Naive thymus-derived CD4-positive, alpha-beta T cell (primary cell): ENCODE measurements at places on chromosomes 5 and 9.

DNA sequence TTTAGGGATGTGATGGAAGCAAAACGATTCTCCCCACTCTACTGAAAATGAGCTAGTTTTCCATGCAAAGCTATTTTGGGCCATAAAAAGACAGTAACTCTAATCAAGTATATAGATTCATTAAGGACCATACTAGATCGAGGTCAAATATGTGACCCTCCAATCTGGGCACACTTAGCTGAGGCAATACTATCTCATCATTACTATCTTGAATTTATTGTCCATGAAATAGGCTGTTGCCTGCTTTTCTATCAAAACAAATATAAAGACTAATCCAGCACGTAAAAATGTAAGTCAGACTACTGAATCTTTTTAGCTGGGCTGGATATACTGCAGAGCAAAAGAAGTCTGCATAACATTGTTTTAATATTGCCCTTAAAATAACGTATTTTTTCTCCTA is 943.1 kb downstream of the NR2F1-AS1 start:
- H3K4me1 ChIP-seq: no peaks in the 10 kb centered on the region
- H3K27me3 ChIP-seq: no peaks in the 10 kb centered on the region
- no peak overlapping the region for H3K4me3 ChIP-seq
- no peak overlapping the region for H3K27ac ChIP-seq

DNA sequence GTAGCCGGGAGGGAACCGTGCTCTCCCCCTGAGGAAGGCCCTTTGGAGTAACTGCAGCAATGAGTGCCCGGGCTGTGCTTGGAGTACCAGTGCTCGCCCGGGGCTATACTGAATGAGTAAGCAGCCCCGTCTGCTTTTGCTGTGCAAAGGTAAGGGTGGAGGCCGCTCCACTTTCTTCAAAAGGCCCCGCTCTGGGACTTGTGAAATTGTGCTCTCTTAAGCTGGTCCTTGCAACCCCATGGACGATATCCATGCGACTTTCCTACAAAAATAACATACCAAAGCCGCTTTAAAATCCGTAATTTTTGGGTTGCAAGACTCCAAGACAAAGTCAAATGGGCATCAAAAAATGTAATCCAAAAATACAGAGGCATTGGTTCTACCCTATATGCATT is 578 bp upstream of the TNFAIP8 start:
- no peaks in the 10 kb centered on the region for H3K36me3 ChIP-seq
- peak overlapping the region; percentile 53 for H3K4me3 ChIP-seq
- no peak for DNase-seq
- no peaks in the 10 kb centered on the region for H3K27me3 ChIP-seq
- H3K27ac ChIP-seq: peak overlapping the region; percentile 55
- peaks cover 73% of the 10 kb centered on the region for H3K4me1 ChIP-seq

DNA sequence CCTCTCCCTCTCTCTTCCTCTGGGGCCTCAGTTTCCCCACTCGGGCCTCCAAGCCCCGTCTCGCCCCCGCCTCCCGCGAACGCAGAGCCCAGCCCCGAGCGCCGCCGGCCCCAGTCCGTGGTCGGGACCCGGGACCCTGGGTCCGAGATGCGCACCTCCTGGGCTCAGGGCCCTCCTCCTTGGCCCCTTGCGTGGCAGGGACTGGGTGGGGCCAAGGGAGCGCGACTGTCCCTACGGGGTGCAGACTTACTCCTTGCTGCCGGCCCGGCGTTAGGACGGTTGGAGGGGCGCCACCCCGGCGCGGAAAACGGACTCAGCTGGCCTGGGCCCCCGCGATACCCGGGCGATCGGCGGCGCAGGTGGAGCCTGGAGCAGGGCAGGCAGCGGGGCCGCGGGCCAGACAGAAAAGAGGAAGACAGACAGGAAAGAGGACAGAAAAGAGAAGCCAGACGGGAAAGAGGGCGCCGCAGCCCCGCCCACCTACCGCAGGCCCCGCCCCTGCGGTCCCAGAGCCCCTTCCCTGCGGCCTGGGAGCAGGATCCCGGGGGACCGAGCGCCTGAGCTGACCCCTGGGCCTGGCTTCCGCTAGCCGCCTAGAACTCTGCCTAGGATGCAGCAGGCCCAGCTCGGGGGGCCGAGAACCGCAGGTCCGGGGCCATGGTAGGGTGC is at the start of gene GBGT1:
TSS of gene GBGT1 (minus strand) at position 411 of the 669 bp plus-strand sequence. CDS start 1,502 bp downstream, outside the sequence.
- no peak for DNase-seq
- H3K27ac ChIP-seq: peak within 1 kb of the TSS; percentile 64
- no peaks in the 10 kb centered on the region for H3K4me1 ChIP-seq
- no peaks in the 10 kb centered on the region for H3K27me3 ChIP-seq
- H3K4me3 ChIP-seq: peak within 1 kb of the TSS; percentile 36

GRCh38 chr5:132480893-132481595 is 9.5 kb downstream of the IRF1 start:
- peaks cover 84% of the 10 kb centered on the region for H3K4me1 ChIP-seq
- H3K27ac ChIP-seq: no peak overlapping the region
- DNase-seq: no peak
- H3K36me3 ChIP-seq: peaks cover 43% of the 10 kb centered on the region

- no peak for DNase-seq
- no peak overlapping the region for H3K27ac ChIP-seq
- H3K4me1 ChIP-seq: no peaks in the 10 kb centered on the region
These were observed 36.7 kb downstream of the ANKRD31 start for GRCh38 chr5:75199946-75200345.

GRCh38 chr9:13279284-13280141 is at the start of gene MPDZ:
TSS of gene MPDZ (minus strand) at chr9:13279692. CDS start at chr9:13250315, 29,377 bp downstream.
- H3K27me3 ChIP-seq: no peaks in the 10 kb centered on the region
- H3K27ac ChIP-seq: no peak within 1 kb of the TSS
- H3K36me3 ChIP-seq: no peaks in the 10 kb centered on the region
- no peaks in the 10 kb centered on the region for H3K4me1 ChIP-seq

DNA sequence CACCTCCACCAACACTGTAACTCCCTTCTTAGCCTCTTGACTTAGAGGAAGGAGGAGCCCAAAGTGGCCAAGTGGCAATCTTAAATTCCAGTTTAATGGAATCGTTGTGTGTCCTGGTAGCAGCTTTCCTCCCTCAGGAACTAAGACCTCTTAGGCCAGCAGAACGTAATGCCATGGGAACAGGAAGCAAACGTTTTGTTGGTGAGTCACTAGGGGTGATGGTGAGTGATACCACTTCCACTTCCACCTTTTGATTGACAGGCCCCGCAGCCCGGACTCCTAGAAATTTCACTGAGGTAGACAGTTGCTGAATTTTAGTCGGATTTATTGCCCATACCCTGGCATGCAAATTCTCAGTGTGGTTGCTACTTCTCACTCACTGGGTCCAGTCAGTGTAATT is 94.2 kb upstream of the FBN2 start:
- H3K4me1 ChIP-seq: no peaks in the 10 kb centered on the region
- no peak overlapping the region for H3K4me3 ChIP-seq
- DNase-seq: no peak
- H3K27me3 ChIP-seq: no peaks in the 10 kb centered on the region
- H3K36me3 ChIP-seq: no peaks in the 10 kb centered on the region
- H3K27ac ChIP-seq: no peak overlapping the region

- H3K4me1 ChIP-seq: no peaks in the 10 kb centered on the region
- no peaks in the 10 kb centered on the region for H3K27me3 ChIP-seq
- DNase-seq: no peak
- no peaks in the 10 kb centered on the region for H3K36me3 ChIP-seq
- no peak overlapping the region for H3K27ac ChIP-seq
These were observed 37.3 kb downstream of the MRPL36 start for GRCh38 chr5:1762121-1762882.

GRCh38 chr9:5441043-5441442 is 3.3 kb upstream of the PLGRKT start:
- peaks cover 19% of the 10 kb centered on the region for H3K4me1 ChIP-seq
- H3K27ac ChIP-seq: no peak overlapping the region
- H3K27me3 ChIP-seq: no peaks in the 10 kb centered on the region
- no peak overlapping the region for H3K4me3 ChIP-seq

- no peaks in the 10 kb centered on the region for H3K27me3 ChIP-seq
- H3K27ac ChIP-seq: no peak overlapping the region
- H3K36me3 ChIP-seq: no peaks in the 10 kb centered on the region
These were observed 113.7 kb downstream of the RASEF start for GRCh38 chr9:82949203-82949602.

GRCh38 chr5:68420476-68421344 is 205.2 kb downstream of the PIK3R1 start:
- no peaks in the 10 kb centered on the region for H3K36me3 ChIP-seq
- H3K4me1 ChIP-seq: peaks cover 6% of the 10 kb centered on the region
- H3K27me3 ChIP-seq: no peaks in the 10 kb centered on the region
- H3K4me3 ChIP-seq: no peak overlapping the region
- H3K27ac ChIP-seq: no peak overlapping the region
- DNase-seq: no peak

GRCh38 chr9:2307480-2307879 is 292.3 kb downstream of the SMARCA2 start:
- H3K4me3 ChIP-seq: no peak overlapping the region
- H3K27ac ChIP-seq: no peak overlapping the region
- H3K4me1 ChIP-seq: no peaks in the 10 kb centered on the region
- H3K27me3 ChIP-seq: no peaks in the 10 kb centered on the region
- DNase-seq: no peak

GRCh38 chr5:137794863-137795262 is 40.7 kb upstream of the HNRNPA0 start:
- H3K27me3 ChIP-seq: no peaks in the 10 kb centered on the region
- no peaks in the 10 kb centered on the region for H3K4me1 ChIP-seq
- no peak for DNase-seq
- no peaks in the 10 kb centered on the region for H3K36me3 ChIP-seq
- no peak overlapping the region for H3K4me3 ChIP-seq
- H3K27ac ChIP-seq: no peak overlapping the region

DNA sequence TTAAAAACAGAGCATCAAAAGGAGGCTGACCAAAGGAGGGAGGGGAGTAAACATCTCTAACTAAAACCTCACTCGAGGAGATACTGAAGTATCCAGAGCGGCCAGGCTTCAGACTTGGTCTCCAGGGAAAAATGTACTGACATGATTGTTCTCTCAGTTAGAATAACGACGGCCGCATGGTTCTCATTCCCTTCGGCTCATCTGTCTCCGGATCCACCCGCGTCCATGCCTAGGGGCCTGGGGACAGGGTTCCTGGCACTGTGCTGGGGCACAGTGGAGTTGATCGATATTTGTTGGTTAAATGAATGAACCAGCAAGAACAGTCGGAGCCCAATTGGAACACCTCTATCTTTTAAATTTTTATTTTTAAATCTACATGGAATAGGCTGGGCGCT is 167.1 kb upstream of the PHYKPL start:
- no peak overlapping the region for H3K4me3 ChIP-seq
- H3K27me3 ChIP-seq: no peaks in the 10 kb centered on the region
- H3K27ac ChIP-seq: no peak overlapping the region
- DNase-seq: no peak
- no peaks in the 10 kb centered on the region for H3K36me3 ChIP-seq

DNA sequence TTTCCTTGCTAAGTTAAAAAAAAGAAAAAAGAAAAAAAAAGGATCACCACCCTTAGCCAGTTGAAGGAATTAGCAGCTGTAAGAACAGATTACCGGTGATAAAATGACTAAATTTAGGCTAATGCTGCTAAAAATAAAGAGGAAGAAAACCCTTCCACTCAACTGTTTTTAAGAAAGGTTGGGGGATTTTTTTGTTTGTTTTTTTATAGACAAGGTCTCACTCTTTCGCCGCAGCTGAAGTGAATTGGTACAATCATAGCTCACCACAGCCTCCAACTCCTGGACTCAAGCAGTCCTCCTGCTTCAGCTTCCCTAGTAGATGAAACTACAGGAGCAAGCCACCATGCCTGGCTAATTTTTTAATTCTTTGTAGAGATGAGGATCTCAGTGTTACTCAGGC is 101.7 kb downstream of the SNCAIP start:
- no peaks in the 10 kb centered on the region for H3K27me3 ChIP-seq
- H3K36me3 ChIP-seq: no peaks in the 10 kb centered on the region
- DNase-seq: no peak

DNA sequence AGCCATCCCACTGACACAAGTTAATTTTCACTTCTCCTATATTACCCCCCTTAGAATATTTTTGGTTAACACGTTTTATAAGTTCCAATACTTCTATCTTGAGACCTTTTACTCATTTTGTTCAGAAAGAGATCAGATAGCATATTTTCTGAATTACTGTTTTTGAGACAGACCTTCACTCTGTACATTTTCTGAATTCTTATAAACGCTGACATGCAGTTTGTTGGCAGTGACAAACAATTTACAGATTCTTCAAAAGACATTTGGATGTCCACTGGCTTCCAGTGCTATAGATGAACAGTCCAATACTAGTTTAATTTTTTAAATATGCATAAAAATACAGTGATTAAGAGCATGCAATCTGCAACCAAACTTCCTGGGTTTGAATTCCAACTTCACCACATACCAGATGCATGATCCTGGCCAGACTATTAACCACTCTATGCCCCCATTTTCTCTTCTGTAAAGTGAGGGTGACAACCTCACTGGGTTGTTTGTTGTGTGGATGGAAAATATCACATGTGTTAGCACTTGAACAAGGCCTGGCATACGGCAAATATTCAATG is 142.1 kb downstream of the AGTPBP1 start:
- DNase-seq: no peak
- no peak overlapping the region for H3K27ac ChIP-seq
- H3K36me3 ChIP-seq: no peaks in the 10 kb centered on the region
- no peaks in the 10 kb centered on the region for H3K4me1 ChIP-seq

- no peak for DNase-seq
- H3K36me3 ChIP-seq: no peaks in the 10 kb centered on the region
These were observed 7.0 kb upstream of the GDNF start for GRCh38 chr5:37846786-37847310.

DNA sequence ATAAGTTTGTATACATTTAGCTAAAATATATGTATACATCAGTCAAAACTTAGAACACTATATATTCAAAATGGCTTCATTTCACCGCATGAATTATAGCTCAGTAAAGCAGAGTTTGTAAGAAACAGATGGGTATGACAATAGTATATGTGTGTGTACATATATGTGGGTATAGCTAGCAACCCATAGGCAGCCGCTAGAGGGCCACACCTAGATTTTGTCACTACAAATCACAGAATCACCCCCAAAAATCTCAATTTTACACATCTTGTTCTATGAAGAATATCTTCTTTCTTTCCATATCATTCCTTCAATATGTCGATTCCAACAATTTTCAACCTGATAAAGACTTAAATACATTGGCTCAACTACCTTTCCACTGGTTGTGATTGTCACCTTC is 357.8 kb upstream of the CCNG1 start:
- no peak overlapping the region for H3K27ac ChIP-seq
- H3K4me3 ChIP-seq: no peak overlapping the region
- H3K36me3 ChIP-seq: no peaks in the 10 kb centered on the region
- no peaks in the 10 kb centered on the region for H3K27me3 ChIP-seq

GRCh38 chr5:32840606-32841005 is 129.5 kb downstream of the NPR3 start:
- no peak overlapping the region for H3K27ac ChIP-seq
- H3K36me3 ChIP-seq: no peaks in the 10 kb centered on the region
- DNase-seq: no peak
- H3K4me3 ChIP-seq: no peak overlapping the region
- no peaks in the 10 kb centered on the region for H3K4me1 ChIP-seq
